AG08395 (cell line): ENCODE measurements at places on chromosomes 11 and 22.

- no peak for DNase-seq
These were observed 48.6 kb downstream of the ZC3H12C start for GRCh38 chr11:110141812-110142211.

- no peak for DNase-seq
These were observed 102.4 kb upstream of the CADM1 start for GRCh38 chr11:115606498-115607220.

GRCh38 chr11:44866286-44866685, 84.4 kb downstream of the TP53I11 start:
- no peak for DNase-seq

GRCh38 chr22:43236411-43237166, 49.7 kb upstream of the TTLL12 start:
- DNase-seq = no peak

GRCh38 chr11:117437791-117438130, 110.1 kb downstream of the CEP164 start:
- DNase-seq = no peak

- DNase-seq = no peak
These were observed 69.7 kb downstream of the NELL1 start for GRCh38 chr11:20739107-20739506.

GRCh38 chr11:57798905-57799559, 37.4 kb downstream of the CTNND1 start:
- peak; percentile 71 for DNase-seq

DNA sequence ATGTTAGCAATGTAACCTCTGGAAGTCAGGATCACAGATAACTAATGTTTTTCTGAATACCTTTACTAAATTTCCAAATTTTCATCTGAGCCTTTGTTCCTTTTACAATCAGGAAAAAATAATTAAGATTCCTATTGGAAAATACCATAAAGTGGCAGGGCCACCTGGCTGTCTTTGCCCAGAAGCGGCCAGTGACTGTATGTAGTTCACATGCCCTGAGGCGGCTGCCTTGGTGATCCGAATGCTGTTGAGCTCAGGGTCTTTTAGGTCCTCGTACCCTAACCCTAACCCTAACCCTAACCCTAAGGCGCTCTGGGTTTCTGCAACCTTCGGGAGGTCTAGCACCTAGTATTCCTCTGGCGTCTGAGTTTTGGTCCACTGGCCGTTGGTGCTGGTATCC, 8.5 kb upstream of the ARFGAP3 start:
- no peak for DNase-seq

GRCh38 chr11:8800520-8801110, 110.4 kb upstream of the AKIP1 start:
- no peak for DNase-seq

GRCh38 chr11:128328955-128329551, 258.3 kb downstream of the ETS1 start:
- DNase-seq = no peak

DNA sequence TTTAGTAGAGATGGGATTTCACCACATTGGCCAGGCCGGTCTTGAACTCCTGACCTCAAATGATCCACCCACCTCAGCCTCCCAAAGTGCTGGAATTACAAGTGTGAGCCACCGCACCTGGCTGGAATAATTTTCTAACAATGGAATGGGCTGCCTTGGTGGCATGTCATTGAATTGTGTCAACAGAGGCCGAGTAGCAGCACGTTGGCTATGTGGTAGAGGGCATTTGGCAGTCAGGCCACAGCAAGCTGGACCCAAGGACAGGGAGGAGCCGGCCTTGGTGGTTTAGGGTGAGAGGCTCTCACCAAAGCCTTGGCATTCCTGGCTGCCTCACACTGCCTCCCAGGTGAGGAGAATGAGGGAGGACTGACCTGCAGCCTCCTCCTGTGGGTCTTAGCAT, 4.1 kb upstream of the NIPSNAP1 start:
- no peak for DNase-seq

- peak; percentile 86 for DNase-seq
These were observed 13.8 kb downstream of the PHLDB1 start for GRCh38 chr11:118621071-118621783.

GRCh38 chr11:128686021-128686741, 7.7 kb upstream of the FLI1 start:
- no peak for DNase-seq

DNA sequence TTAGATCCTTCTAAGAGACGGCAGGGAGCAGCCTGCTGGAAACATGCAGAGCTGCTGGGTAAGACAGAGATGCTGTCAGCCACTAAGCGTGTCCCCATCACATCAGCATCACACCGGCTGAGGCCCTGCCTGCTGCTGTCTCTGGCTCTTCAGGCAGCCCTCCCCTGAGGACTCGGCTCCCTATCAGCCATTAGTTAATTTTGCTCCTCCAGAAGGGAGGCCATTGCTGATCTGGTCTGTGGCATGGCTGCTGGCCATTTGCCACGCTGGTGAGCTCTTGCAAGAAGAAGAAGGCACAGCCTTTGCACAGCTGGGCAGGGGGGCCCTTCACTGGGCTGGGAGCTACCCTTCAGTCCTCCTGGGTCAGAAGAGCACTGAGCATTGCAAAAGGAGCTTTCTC, 131.2 kb upstream of the PARVA start:
- no peak for DNase-seq

DNA sequence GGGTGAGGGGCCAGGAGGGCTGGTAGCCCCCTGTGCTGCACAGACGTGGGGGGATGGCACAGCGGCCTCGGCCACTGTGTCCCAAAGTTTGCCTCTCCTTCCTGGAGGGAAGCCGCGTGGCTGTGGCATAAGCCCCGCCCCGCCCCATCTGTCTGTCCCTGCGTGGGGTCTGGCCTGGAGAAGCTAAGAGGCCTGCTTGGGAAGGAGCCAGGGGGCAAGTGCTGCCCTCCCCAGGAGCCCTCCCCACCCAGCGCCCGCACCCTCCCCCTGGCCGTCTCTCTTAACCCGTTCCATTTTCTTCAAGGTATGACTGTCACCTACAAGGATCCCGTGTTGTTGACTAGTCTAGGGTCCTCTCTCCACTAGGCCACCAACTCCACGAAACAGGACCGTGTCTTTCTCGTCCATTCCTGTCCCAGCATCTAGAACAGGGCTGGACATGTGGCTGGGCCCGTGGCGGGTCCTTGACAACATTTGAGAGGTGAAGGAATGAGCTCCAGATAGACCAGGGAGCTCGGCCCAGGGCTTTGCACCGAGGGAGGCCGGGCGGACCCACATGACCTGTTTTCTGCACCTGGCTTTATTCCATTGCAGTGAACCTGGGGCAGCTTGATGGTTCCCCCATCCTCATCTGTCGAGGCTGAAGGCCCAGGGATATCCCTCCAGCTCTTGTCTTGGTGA, 428.0 kb downstream of the TBC1D22A start:
- DNase-seq = no peak

GRCh38 chr22:31447337-31447736, 42.3 kb downstream of the EIF4ENIF1 start:
- DNase-seq = no peak

DNA sequence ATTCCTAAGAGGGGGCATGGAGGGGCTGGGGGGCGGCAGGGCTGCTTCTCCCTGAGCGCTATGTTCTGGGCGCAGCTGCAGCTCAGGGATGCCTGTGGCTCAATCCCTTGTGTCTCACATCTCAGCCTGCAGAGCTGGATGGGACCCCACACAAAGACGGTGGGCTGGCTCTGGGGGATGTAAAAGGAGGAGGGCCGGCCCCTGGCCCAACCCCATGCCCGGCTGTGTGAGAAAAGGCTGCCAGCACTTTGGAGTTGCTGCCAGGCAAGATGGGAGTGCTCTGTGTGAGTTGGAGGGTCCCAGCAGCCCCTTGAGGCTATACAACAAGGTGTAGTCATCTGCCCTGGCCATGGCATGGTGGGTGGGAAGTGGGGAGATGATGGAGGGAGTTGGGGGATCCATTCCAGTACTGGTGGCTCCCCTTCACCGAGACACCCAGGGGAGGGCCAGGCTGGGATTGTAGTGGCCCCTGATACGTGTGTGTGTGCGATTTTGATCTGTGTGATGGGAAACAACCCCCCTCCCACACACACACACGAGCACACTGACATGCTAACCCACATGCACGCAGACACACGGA, 1.3 kb upstream of the TBX10 start:
- no peak for DNase-seq

DNA sequence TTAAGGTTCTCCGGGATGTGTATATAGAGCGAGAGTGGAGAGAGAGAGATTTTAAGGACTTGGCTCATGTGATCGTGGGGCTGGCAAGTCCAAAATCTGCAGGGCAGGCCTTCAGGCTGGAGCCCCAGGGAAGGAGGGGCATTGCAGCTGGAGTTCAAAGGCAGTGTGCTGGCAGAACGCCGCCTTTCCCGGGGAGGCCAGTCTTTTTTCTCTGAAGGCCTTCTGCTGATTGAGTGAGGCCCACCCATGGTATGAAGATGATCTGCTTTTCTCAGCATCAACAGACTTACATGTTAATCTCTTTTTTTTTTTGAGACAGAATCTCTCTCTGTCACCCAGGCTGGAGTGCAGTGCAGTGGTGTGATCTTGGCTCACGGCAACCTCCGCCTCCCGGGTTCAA, 25.4 kb downstream of the FBLN1 start:
- DNase-seq = no peak

GRCh38 chr22:44372611-44373010, 59.9 kb upstream of the SHISAL1 start:
- no peak for DNase-seq

- DNase-seq = no peak
These were observed 515.4 kb downstream of the SOX6 start for GRCh38 chr11:15840966-15841365.

GRCh38 chr11:20360650-20361049, 2.9 kb upstream of the HTATIP2 start:
- no peak for DNase-seq

- DNase-seq = peak; percentile 44
These were observed at the start of gene MAP6 for GRCh38 chr11:75668451-75669297. TSS of gene MAP6 (minus strand) at chr11:75669038. CDS start at chr11:75668369, 669 bp downstream.

DNA sequence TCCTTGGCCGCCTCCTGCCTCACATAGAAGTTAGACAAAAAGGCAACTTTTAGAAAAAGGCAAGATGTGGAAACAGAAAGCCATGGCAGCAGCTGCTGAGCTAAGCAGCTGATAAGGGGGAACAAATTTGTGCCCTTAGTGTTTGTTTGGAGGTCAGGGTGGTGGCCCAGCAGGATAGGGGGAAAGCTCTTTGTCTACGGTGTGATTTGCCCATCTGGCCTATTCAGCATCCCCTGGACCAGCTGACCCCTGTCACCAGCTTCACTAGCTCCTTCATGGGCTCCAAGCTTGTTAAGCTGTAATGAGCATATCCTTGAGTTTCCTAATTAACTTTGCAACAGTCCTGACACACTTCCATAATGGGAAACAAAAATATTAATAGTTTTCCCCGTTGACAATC, 5.9 kb upstream of the ME3 start:
- DNase-seq = no peak

DNA sequence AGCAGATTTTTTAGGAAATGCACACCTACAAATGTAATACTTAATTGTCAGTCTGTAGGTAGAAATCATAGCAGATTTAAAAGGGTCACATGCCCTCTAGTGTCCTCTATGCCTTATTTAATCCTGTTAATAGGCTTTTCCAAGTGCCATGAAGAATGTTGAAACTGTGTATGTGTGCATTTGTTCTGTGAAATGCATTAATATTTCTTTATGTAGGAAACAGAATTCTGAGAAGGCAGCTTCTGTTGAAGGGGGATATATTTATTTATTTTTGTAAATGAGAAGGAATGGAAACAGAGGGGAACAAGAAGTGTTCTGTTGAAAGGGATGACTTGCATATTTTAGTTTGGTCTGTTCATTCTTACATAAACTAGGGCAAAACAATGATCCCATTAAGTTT, 51.0 kb downstream of the SVIP start:
- no peak for DNase-seq

DNA sequence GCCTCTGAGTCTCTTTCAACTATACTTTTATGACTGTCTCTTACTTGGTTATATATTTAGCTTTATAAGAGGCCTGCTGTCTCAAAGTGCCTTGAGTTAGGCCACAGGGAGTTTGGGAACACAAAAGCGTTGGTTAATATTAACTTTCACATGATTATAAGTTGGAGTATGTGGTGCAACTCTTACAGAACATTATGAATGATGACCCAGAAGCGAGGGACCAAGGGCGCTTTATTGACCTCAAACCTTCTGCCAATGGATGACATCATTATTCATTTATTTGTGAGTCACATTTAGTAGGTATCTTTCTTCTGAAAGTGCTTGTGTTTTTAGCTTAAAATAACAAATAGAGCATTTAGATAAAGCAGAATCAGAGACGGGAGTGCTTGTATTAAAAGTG, 298.0 kb upstream of the ZC3H12C start:
- no peak for DNase-seq

GRCh38 chr22:46758867-46759290, 3.6 kb upstream of the TBC1D22A start:
- DNase-seq = peak; percentile 36

- DNase-seq = peak; percentile 41
These were observed 32.1 kb downstream of the PPIL2 start for GRCh38 chr22:21697880-21698279.

DNA sequence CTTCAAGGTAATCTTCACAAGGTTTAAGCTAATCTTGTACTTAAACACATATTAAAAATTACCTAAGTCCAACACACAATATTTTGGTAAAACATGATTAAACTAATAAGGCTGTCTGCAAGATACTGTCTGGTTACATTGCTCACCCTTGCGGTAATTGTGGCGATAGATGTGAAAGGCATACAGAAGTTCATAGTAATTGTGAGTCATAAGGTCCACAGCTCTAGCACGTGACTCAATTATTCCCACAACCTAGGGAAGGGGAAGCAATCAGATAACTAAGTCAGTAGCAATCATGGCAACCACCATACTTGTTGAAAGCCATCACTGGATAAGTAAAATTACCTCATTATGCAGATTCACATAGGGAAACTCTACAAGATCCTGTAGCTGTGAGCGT, 30.5 kb upstream of the FNBP4 start:
- DNase-seq = peak; percentile 20

DNA sequence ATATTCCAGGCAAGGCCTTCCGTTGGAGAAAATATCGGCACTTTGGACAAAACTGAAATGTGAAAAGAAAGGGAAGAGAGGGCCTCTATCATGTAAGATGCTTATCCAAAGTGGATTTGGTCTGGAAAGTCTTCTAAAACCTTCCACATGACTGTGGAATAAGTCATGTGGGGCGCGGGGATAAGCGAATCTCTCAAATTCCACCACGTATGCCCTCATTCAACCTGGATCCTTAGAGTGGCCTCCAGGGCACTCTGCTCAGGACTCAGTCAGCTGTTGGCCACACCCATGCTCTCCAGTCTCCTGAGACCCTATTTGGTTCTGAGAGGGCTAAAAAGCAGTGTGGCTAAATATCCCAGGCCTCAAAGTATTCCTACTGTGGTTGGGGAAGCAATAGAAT, 2.0 kb upstream of the TIMP3 start:
- DNase-seq = no peak
